Left ventricle myocardium superior (tissue), 1 donor: ENCODE measurements at places on chromosomes 2 and 18. TPM values are rescaled to one million over a fixed set of nuclear protein-coding genes. Genes with fewer than 3 reads are reported as not detected.

Gene CCDC74A
- total RNA-seq: 1.0 TPM

Gene TYW5
- 2.5 TPM for total RNA-seq

Gene TBR1
- not detected for total RNA-seq

Gene PAX3
- total RNA-seq: not detected

Gene TUBA4B
- not detected for total RNA-seq

Gene IL18RAP
- 0.99 TPM for total RNA-seq

Gene SLC35G4
- not detected for total RNA-seq

Gene POTEC
- total RNA-seq: not detected

- DNase-seq: no peak
Observed at GRCh38 chr2:235041221-235041917, 89.6 kb downstream of the SH3BP4 start.

GRCh38 chr2:207163756-207164005 is 2.1 kb downstream of the KLF7 start:
- no peak for DNase-seq

DNA sequence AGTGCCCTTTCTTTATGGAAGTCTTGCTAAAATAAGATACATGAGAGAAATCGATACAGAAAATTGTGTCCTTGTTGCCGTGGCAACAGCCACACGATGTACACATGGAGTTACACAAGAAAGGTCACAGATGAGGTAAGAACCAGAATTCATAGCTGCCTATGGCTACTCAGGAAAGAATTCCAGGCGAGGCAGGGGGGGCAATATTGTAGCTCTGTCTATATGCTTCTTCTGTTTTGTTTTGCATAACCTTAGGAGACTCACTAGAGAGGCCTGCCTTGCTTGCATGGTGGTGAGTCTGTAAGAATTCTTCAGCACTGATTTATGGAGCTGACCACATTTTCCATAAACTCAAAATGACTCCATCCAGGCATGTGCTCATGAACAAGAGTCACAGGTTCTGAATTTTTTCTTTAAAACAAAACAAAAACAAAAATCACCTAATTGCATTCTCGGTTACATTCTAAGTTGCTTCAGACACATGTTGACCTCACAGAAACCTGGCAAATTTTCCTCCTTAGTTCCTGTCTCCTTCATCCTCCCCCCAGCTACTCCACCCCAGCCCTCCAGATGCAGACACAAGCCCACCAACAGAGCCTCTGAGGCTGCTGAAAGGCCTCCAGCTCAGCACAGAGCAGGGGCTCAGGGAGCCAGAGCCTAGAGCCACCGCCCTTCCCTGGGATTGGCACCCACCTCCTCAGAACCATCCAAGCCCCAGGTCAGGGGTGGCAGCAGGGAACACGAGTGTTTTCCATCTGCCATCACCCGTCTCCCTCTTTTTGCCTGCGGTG is 183.5 kb downstream of the ANTXR1 start:
- DNase-seq: no peak

GRCh38 chr2:109377976-109378375 is 235.8 kb downstream of the SEPTIN10 start:
- DNase-seq: no peak

DNA sequence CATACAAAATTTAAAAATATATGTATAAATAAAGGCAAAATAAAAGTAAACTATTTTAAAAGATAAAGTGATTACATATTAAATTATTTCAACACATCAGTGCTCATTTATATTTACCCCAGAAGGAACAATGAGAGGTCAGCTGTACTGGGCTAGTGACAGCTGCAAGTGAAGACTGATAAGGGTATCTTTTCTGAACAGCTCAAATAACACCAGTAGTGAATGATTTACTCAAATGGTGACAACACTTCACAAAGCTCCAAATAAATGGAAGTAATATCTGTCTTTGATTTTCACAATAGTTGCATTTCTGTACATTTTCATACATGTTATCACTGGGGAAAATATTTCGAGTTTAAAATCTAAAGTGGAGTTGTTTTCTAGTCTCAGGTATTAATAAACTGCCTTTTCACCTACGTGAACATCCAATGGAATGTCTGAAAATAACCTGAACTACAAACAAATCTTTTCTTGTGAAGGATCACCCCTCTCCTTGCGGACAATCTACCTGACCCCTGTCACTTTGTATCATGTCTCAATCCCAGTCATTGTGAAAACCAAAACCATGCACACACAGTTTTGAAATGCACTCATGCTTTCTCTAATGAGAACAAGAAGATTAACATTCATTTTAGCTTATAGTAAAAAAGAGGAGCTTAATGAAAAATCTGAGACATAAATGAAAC is 1928.8 kb upstream of the CELF4 start:
- no peak for DNase-seq

DNA sequence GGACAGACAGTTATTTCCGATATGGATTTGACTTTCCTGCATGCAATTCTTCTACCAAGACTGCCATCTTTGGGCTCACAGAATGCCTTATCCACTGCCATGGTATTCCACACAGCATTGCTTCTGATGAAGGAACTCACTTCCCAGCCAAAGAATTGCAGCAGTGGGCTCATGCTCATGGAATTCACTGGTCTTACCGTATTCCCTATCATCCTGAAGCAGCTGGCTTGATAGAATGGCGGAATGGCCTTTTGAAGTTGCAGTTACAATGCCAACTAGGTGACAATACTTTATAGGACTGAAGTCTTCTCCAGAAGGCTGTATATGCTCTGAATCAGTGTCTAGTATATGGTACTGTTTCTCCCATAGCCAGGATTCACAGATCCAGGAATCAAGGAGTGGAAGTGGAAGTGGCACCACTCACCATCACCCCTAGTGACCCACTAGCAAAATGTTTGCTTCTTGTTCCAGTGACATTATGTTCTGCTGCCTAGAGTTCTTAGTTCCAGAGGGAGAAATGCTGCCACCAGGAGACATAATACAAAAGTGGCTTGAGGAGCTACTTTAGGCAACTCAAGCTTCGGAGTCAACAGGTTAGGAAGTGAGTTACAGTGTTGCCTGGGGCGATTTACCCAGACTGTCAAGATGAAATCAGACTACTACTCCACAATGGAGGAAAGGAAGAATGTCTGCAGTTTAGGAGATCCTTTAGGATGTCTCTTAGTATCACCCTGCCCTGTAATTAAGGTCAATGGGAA is 23.8 kb upstream of the SMAD4 start:
- DNase-seq: no peak

DNA sequence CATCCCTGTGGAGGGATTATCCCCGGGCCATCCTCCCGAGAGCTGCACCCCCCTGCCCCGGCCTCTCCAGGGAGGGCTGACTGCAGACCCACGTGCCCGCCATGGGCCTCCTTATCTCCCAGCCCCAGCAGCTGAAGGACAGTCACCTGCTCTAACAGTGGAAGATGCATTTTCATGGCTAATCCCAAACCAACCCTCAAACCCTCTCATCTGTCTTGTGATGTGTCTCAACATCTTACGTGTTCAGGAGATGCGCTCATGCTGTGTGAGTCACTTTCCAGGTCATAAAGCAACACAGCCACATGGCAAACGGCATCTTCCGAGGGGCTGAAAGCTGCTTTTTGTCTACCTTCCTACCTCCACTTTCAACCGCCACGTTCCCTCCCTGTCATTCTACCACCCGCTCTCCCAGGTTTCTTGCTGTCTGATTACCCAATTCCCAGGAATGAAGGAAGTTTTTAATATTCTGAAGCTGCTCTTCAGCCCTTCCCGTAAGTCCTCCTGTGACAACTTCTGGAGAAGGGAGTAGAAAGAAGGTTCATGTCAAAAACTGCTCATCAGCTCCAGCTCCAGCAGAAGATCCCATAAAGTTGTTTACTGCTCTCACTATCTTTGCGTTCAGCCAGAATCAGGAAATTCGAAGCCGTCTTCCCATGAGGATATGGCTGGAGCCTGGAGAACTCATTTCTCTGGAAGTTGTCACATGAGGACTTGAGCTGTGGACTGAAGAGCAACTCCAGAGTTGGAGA is 54.5 kb downstream of the MBP start:
- no peak for DNase-seq

DNA sequence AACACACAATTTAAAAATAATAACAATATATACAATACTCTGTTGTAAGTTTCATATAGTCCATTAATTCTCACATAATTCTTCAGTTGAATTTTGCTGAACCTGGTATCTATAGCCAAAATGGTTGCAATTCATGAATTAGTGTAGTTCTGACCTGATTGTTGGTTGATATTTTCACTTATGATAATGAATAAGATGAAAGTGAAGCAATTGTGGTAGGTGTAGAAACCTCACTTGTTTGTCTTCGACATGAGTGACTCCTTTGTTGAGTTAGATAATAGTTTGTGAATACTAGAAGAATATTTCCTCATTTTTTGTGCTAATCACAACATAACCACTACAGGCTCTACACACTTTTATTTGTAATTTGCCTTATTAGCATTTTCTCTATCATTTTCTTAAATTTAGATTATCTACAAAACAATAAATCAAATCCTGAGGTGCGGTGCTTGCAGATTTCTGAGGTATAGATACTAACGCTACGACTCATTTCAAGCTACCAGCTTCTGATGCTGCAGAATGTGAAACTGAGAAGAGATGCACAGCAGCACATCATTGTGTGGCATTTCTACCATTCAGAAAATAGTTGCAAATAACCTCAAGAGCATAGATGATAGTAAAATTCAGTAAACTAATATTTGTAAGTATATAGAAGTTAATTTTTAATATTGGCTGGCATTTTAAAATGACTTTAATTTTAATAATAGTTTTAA is 117.9 kb downstream of the KCNH7 start:
- no peak for DNase-seq

DNA sequence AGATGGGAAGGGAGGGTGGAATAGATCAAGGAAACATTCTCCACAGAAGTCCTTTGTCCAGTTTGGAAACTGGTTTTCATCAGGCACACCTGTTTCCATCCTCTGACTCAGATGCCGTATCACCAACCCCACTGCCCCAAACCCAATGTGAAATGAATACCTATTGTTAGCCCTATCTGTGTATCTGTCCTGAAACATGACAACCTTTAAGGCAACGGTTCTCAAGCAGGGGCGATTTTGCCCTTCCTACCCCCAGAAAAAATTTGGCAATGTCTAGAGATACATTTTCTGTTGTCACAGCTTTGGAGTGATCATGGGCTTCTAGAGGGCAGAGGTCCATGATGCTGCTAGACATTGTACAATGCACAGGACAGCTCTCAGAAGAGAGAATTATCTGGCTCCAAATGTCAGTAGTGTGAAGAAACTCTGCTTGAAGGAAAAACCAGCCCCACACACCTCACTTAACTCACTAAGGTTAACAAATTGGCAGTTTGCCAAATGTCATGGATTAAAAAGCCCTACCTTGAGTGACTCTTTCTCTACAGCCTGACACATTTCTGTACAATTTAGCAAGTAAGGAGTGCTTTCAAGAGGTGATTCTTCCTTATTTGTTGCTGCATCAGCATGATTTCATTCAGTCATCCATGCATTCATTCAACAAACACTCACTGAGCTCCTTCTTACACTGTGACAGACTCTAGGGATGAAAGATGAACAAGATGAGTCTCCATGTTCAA is 3.4 kb downstream of the SCTR start:
- DNase-seq: no peak

- DNase-seq: no peak
Observed at GRCh38 chr2:191109888-191110287, 40.9 kb downstream of the STAT4 start.
